ENCODE measurements at places on chromosomes 2 and 18.

DNA sequence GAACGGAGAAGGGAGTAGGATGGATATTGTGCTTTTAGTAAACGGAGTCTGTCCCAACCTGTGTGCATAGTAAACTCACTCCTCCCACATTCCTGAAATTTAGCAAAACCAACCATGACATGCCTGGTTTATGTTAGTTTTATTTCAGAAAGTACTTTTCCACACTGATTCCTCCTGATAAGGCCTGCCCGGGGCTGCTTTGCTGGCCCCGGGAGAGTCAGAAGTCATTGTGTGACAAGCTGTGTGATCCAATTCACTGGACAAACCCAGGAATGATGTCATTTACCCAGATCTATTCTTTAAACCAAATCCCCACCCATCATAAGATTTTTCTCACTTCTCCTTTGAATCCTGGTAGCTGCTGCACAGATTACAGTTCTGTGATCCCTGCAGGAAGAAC, 109.0 kb downstream of the SETBP1 start:
- DNase-seq: peak; percentile 30

DNA sequence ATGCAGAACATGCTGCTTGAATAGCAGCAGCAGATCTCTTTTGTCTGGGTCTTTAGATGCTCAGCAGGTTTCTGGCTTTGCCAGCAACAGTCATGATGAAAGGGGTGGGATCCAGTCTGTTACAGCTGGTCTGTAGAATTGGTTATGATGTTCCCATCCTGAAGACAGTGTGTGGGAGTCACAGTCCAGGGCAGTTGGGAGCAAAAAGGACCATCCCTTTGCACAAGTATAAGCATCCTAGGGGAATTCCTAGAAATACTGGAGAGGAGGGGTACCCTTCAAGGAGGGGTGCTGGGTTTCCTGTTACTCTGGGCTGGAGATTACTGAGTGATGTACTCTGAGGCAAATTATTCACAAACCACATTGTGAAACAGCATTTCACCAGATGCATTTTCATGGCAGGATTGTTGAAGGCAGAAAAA, 119.9 kb upstream of the RND3 start:
- peak; percentile 63 for DNase-seq

GRCh38 chr2:80288576-80288975, 16.0 kb downstream of the LRRTM1 start:
- DNase-seq: peak; percentile 12

GRCh38 chr2:191892391-191892790, 45.5 kb upstream of the CAVIN2 start:
- peak; percentile 93 for DNase-seq

DNA sequence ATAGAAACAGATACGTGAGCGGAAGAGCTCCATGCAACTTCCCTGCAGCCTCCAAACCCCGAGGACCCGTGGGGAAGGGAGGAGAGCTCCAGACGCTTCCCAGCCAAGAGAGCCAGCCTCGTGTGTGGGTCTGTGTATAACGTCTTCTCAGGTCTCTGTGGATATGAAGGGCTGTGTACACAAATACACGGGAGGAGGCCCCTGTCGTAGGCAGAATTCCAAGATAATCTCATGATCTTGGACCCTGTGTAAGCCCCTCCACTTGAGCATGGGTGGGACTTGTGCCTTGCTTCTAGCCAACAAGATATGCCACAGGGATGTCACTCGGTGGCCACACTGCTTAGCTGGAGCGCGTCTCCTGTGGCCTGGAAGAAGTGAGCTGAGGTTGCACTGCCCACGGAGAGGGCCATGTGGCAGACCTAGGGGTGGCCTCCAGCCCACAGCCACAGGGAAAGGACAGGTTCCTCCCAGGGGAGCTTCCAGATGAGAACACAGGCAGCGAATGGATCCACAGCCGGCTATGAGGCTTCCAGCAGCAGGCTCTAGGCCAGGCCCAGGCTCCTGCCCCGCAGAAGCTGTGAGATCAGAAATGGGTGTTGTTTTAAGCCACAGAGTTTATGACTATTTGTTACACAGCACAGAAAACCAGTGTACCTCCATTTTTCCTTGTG, 15.6 kb upstream of the KLF11 start:
- no peak for DNase-seq

DNA sequence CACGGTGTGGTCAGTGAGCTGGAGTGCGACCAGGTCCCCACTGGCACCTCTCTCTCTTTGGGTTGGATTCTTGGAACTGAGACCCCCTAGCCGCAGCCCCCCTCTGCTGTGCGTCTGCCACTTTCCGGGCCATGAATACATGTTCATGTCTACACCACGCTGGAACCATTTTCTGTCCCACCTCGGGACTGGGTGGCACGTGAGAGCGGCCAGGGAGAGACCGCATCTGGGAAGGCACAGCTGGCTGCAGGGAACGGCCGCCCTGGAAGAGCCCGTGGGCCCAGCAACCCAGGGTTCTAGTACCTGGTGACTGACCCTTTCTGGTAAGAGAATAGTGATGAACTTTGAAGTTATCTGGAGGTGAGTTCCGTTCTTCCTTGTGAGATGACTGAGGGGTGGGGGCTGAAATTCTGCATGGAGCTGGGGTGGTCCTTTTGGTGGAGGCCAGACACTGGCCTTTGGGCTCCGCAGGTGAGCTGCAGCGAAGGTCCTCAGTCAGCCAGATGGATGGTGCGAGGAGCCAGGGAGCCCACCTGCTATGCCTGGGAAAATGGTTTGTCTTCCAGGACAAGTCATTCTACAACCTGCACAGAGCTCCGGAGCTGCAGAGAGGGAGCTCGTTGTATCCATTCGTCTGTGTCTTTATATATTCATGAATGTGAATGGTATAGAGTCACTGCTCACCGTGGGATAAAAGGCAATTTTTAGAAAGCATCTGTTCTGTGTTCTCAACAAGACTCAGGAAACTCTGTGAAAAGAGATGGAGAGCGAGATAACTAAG, 223.5 kb downstream of the NDUFA10 start:
- DNase-seq: no peak

GRCh38 chr2:219049282-219049681, 8.0 kb upstream of the CFAP65 start:
- DNase-seq: no peak

DNA sequence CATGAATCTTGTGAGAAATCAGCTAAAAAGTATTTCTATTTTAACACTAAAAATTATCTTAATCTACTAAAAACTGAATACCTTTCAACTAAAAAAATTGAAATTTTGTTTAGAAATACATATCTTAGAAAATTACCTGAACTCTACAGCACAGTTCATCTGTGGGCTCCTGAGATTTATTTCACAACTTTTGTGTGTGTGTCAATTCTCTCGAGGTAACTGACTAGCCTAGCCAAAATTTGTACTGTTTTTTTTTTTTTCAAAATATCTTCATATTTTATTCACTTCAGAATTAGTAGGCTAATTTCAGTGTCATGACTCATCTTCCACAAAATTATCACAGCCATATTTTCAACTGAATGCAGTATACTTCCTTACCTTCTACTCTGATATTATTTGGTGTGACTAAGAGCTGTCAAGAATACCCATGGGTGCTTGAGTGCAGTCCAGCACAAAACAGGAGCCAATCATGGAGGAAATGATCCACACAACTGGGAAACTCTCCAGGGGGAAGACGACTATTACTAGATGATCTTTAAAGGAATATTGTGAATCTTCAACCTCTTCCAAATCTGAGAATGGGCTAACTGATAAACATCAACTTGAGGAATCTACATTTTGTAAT, 174.6 kb downstream of the ZNF385B start:
- DNase-seq: peak; percentile 49

DNA sequence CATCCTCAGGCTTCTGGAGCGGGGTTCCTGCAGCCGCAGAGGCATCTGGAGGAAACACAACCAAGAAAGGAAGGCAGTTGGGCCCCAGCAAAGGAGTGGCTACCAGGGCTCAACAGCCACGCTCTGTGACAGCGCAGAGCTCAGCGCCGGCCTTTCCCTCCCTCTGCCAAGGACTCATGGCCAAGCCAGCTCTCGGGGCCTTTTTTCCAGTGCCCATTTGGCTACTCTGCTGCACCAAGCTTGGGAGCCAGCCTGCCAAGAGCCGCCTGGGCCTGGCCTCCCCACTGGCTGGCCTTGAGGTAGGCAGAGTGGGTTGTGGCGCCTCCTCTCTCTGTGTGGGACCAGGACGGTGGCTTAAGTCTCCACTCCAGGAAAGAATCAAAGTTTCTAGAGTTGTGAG, 7.2 kb upstream of the CCDC74A start:
- DNase-seq: no peak

DNA sequence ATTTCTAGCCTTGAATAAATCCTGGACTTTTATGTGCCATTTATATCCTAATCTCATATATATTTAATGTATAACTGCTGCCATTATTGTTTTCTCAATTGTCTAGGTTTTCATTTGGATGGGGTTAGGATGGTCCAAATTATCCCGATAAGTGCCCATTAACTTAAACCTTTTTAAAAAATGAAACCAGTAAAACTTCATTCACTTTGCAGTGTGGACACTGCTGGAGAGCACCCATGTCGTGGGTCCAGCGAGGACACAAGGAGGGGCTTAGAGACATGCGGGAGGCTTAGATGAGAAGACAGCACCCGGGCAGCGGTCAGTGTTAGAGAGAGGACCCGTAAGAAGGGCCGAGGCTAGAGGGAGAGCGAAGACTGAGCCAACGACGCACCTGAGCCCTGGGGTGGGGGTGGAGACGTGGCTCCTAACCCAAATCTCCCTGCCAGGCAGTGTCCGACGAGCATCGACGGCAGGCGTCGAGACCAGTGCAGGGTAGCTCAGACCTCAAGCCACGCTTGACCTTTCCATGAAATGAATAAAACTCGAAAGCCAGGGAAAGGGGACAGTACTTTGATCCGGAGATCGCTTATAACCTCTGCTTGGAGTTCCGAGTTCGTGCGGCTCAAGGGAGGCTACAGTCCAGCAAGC, 9.0 kb upstream of the EN1 start:
- DNase-seq: no peak

GRCh38 chr18:22282311-22283115, 113.1 kb downstream of the GATA6 start:
- peak; percentile 58 for DNase-seq

- no peak for DNase-seq
Measured at GRCh38 chr18:51622702-51623101, 425.2 kb upstream of the MEX3C start.

DNA sequence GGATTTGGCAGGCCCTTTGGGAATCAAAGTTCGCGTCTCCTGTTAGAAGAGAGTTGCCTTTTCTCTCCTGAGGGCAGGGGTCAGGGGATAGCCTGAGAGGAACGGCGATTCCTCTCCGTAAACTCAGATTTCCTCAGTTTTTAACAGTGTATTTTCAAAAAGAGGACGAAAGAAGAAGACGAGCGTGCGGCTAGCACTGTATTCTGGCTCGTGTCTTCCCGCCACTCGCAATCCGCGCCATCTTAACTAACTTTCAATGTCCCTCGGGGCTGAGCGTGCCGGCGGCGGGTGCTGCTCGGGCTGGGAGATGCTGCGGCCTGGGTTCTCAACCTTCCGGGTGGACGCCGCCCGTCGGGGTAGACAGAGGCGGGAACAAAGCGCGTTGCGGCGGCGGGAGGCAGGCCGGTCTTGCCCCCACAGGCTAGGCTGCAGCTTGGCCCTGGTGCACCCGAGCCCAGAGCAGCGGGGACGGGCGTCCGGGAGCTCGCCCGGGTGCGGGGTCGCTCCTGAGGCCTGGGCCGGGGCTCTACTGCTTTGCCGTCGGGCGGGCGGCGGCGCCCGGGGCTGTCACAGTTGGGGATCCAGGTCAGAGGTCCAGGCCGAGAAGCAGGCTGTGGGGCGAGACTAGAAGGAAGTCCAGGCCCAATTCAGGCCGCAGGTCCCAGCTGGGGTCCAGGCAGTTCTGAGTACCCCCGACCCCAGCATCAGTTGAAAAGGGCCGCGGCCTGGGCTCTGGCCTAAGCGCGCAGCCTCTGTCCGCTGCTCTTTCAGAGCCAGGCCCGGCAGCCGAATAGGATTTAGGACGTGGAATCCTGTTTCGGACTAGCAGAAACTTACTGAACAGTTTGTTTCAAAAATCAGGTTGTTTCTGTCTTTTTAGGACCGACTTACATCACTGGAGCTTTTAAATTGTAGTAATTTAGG, 11.8 kb downstream of the TBR1 start:
- no peak for DNase-seq

DNA sequence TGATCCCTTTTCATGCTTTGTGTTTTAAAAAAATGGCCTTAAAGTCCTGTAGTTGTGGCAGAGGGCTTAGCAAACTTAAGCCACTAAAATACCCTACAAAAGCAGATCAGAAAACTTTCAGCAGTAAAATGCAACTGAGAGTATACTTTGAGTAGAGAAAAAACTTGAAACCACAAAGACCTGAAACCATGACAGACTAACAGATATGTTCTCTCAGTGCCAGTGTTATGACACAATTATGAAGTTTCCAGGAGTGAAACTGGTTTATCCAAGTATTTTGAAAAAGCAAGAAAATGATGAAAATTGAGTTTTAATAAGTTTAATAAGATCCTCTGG, 74.5 kb downstream of the SPRED2 start:
- DNase-seq: peak; percentile 31

- DNase-seq: no peak
Measured at GRCh38 chr2:165950438-165950837, 3.1 kb downstream of the TTC21B start.

DNA sequence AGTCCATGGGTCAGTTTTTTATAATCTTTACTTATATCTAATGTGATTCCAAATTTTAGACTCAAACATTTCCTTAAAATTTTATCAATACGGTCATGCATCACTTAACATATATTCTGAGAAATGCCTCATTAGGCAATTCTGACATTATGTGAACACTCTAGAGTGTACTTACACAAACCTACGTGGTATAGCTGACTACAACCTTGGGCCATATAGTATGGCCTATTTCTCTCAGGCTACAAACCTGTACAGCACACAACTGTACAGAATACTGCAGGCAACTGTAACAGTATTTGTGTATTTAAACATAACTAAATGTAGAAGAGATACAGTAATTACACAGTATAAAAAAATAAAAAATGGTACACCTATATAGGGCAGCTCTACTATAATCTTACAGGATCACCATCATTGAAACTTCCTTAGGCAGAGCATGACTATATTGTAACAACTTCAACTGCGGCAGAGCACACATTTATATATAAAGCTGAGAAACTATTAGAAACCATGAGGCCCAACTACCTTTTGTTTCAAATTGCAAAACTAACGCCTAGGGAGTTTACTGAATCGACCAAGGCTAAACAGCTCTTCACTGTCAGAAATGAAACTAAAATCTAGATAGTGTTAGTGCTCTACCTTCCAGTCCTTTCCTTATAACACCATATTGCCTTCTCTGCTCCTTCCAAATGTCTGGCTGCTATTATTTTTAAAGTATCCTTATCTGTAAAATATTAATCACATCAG, 6.9 kb downstream of the YES1 start:
- DNase-seq: no peak

GRCh38 chr2:51011693-51012092, 20.2 kb downstream of the NRXN1 start:
- no peak for DNase-seq

Measured in AG10803 (cell line).